ENCODE measurements at places on chromosomes 1 and 21. TPM values are rescaled to one million over a fixed set of nuclear protein-coding genes. Genes with fewer than 3 reads are reported as not detected.

Gene KLF17
- polyA plus RNA-seq: not detected

DNA sequence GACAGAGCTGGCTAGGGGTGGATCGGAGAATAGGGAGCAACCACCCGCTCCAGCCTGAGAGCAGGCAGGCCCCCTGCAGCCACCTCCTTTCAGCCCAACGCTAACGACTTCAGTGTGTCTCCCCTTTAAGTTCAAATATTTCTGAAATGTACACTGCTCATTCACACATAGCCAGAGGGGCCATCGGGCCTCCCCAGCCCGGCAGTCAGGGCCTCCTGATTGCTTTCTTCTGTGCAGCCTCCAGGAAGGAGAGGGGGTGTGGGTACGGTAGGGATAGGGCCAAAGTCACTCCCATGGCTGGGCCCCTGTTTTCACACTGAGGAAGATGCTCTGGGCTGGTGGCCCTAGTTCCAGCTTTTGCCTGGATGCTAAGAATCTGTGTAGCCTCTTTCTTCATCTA lies 64.8 kb downstream of the EPHB2 start:
- DNase-seq: no peak

- DNase-seq: no peak
Observed at GRCh38 chr1:92444351-92444750, 42.4 kb downstream of the GFI1 start.

DNA sequence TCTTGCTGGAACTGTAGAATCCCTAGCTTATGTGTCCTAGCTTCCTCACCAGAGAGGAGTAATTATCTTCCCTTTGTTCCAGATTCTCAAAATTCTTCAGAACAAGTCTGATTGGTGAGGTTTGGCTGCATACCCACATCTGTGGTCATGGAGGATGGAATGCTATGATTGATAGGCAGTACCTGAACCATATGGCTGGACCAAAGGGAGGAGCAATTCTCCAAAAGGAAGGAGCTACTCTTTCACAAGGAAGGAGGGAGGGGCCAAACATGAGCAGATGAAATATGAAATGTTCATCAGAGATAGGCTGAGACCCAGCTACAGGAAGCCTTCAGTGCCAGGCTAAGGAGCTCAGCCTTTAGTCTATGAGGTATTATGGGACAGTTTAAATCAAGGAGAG lies 5.0 kb upstream of the RNF19B start:
- DNase-seq: no peak

DNA sequence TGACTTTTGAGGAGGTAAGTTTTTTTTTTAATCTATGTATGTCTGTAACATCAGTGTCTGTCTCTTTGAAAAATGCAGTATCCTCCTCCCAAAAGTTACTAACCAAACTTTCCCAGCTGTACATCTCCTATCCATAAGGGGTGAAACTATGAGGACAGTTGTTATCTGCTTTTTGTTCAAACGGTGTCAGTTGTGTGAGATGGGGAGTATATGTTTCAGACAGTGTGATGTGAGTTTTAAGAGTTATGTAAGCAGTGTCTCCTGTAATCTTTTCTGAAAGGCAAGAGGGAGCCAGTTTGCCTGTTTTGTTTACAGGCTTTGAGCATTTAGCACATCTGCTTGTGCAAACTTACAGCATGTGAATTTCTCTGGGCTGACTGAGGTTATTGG lies 34.8 kb upstream of the CACYBP start:
- no peak for DNase-seq

Gene FMO4
- 15.7 TPM for polyA plus RNA-seq

Gene FCRL2
- polyA plus RNA-seq: not detected

DNA sequence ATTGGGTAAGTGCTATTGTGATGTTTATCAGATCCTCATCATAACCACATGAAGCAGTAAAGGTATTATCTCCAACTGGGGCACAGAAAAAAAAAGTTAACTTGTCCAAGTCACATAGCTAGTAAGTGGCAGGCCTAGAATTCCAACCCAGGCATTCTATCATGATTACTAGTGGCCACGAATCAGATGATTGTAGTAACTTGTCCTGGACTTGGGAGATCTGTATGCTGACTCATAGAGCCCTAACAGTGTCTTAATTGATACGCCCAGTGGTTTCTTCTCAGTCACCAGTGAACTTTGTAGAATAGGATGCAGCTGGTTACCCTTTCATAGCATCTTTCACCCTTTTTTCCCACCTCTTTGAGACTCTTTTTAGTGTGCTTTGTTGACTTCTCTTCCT lies 91.1 kb upstream of the UBE2U start:
- no peak for DNase-seq

Gene CCDC27
- 0.07 TPM for polyA plus RNA-seq

Gene EXTL1
- 1.8 TPM for polyA plus RNA-seq

Gene ACTL8
- polyA plus RNA-seq: not detected

DNA sequence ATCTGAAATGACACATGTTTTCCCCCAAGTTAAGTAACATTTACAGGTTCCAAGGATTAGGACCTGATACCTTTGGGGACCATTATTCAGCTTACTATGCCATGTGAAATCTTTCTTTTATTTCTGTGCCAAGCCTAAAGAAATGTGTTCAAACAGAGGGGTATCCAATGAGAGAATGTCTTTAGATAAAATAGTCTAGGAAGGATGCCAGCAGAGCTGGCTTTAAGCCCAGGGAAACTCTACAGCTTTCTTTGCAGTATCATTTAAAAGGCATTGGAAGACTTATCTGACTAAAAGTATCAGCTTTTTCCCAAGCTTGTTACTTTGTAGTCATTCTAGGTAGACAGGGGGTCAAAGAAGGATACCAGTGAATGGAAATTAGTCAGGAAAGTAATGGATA lies 860.4 kb downstream of the PLA2G4A start:
- DNase-seq: no peak

- no peak for DNase-seq
Observed at GRCh38 chr1:161013488-161014230, 7.3 kb downstream of the F11R start.

DNA sequence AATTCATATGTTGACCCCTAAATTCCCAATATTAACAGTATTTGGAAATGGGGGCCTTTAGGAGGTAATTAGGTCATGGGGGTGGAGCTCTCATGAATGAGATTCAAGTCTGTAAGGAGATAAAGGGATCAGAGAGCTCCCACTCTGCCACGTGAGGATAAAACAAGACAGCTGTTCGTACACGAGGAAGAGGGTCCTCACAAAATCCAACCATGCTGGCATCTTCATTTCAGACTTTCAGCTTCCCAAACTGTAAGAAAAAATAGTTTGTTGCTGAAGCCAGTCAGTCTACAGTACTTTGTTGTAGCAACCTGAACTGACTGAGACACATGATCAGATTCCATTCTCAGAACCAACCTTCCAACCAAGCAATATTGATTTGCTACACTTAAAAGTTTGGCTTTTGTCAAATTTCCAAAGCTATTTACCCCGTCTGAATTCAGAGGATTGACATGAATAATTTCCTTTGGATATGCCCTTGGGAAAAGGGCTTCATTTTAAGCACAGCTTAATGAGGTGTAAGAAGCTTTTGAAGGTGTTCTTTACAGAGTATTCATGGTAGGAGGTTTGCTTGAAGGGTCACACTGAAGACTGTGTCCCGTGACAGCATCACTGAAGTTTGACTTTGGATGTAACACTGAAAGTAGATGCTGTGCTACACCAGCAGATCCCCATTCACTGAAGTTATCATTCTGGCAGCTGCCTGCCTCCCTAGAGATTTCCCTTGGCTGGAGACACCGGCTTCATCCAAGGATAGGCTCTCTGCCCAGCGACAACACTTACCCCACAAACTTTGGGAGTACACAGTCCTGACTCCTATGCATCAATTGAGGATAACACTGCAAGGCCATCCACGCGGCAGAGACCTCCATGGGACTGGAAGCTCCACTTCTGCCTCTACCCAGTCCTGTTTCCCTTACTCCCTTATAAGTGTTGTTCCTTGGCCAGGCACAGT lies 4.9 kb upstream of the OMA1 start:
- no peak for DNase-seq

GRCh38 chr1:231603598-231604275 lies 22.9 kb upstream of the DISC1 start:
- no peak for DNase-seq

- no peak for DNase-seq
Observed at GRCh38 chr1:156742017-156742416, 1.1 kb upstream of the MRPL24 start.

GRCh38 chr1:206568256-206568655 lies 44.0 kb downstream of the EIF2D start:
- DNase-seq: no peak

DNA sequence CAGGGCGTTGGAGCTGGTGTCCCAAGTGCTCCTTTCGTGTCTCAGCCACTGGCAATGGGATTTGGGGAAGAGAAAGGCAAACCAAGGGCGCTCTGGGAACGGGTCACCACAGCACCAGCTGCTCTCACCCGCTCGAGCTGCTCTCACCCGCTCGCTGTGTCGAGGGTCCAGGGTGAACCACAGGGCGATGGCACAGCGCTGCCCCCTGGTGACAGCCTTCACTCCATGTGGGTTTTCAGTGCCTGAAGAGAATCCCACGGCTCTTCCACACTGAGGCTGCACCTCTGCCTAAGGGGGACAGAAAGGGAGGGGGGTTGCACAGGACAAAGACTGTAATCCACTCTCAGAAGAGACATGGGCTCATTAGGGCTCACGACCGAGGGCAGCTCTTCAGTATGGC lies 7.1 kb upstream of the CLDN19 start:
- DNase-seq: no peak

GRCh38 chr1:32813941-32814739 lies 3.0 kb downstream of the YARS1 start:
- no peak for DNase-seq

Gene MX1
- 7.0 TPM for polyA plus RNA-seq

DNA sequence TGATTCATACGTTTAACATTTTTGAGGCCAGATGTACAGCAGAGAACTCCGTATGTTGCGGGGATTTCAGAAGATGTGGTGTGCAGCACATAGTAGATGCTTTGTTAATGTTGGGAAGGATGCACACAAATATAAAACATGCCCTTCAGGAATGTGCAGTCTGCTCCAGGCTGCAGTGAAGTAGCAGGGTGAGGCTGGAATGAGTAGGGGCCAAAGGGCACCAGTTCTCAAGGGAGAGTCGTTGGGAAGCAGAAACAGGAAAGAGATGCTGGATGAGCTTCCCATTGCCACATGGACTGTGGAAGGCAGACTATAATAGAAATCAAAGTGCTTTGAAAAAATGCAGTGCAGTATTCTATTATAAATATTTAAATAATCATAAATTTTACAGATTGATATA lies 126.9 kb downstream of the NOS1AP start:
- no peak for DNase-seq

DNA sequence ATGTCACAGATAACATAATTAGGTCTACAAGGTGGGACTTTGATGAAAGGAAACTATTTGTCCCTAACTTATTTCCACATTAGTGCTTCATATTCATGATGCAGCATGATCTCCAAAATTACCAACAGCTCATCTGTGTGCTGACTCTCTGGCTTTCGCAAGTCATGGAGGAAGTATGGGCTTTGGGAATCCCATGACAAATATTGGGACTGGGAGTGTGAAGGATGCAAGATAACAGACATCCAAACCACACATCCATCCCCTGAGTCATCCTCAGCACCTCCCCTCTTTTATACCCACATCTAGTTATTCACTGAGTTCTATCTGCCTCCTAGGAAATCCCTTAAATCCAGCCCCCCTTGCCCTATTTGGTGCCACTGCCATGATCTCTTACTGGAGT lies 102.8 kb upstream of the COL24A1 start:
- DNase-seq: no peak

Gene GPR25
- not detected for polyA plus RNA-seq

- DNase-seq: peak; percentile 21
Observed at GRCh38 chr1:160726498-160727315, 12.3 kb upstream of the SLAMF7 start.

Gene JTB
- 110 TPM for polyA plus RNA-seq

Gene WRAP73
- polyA plus RNA-seq: 23.2 TPM

Gene HSPB7
- 4.5 TPM for polyA plus RNA-seq

DNA sequence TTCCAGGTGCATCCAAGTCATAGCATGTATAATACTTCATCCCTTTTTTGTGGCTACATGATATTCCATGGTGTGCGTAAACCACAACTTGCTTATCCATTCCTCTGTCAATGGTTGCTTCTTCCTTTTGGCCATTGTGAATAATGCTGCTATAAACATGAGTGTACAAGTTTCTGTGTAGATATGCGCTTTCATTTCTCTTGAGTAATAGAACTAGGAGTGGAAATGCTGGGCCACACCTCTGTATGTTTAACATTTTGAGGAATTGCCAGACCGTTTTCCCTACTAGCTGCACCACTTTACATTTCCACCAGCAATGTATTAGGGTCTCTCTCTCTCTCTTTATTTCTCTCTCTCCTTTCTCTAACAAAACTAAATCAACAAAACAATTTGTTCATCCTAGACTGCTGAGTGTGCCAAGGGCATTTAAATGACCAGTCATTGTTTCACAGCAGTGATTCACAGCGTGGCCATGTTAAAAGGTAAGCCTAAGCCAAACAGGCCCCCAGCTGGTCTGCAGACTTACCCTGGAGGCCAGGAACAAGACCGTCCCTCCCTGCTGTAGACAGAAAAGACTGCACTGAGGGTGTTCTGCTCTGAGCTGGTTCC lies 53.2 kb upstream of the LYST start:
- no peak for DNase-seq

GRCh38 chr1:9809100-9809510 lies 14.7 kb downstream of the CLSTN1 start:
- DNase-seq: no peak

DNA sequence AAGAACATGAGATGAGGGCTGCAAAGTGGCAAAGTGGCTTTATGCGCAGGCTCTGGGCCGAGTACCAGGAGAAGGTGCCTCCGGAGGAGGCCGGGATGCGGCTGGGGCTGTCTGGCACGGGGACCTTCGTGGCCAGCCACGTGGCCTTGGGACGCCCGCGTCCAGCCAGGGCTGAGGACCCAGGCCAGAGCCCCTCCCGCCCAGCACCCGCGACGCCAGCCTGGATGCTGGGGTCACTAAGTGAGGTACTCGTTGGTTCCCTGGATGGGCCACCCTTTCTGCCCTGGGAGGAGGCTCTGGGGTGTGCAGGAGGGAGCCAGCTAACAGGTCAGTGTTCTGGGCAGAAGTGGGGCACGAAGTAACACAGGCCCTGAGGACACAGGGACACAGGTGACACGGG lies 12.6 kb downstream of the SCNN1D start:
- no peak for DNase-seq

Gene CFHR3
- polyA plus RNA-seq: 1.1 TPM

GRCh38 chr1:28021064-28021463 lies 61.3 kb downstream of the XKR8 start:
- DNase-seq: no peak

- no peak for DNase-seq
Observed at GRCh38 chr1:219566951-219567947, 45.7 kb downstream of the ZC3H11B start.

- DNase-seq: no peak
Observed at GRCh38 chr1:100298512-100298911, 32.5 kb downstream of the RTCA start.

All from left renal pelvis (tissue), 4 donors.